ENCODE measurements at places on chromosomes 3 and 15.

DNA sequence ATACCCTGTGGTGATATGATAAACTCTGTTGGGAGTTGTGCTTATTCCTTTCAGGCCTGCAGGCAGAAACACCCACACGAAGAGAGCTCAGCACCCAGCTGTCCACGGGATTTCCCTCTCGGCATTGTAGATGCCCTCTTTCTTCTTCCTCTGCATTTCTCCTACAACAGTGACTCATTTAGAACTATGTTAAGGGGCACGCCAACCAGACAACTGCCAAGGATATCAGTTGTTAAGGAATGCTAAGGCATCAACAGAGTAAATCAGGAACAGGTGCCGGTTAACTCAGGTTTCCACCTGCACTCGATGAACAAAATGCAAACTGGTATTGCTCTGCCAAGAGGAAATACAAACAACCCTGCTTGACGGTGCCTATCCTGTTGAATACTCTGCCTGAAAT, 270.0 kb upstream of the PEX5L start:
- DNase-seq = no peak

GRCh38 chr15:70437089-70437488, 326.3 kb downstream of the UACA start:
- DNase-seq = no peak

- DNase-seq = no peak
Observed at GRCh38 chr3:156664831-156665178, 9.6 kb upstream of the TIPARP start.

GRCh38 chr15:91413142-91413541, 313.1 kb downstream of the SV2B start:
- DNase-seq = no peak

GRCh38 chr3:71532639-71533395, 50.7 kb downstream of the FOXP1 start:
- no peak for DNase-seq

- no peak for DNase-seq
Observed at GRCh38 chr15:96888764-96889163, 558.3 kb downstream of the NR2F2 start.

All from stimulated activated CD8-positive, alpha-beta memory T cell treated with anti-CD3 and anti-CD28 coated beads, Interleukin-4, amount 100 ng/mL, for 1 hour (primary cell).